ENCODE measurements at places on chromosomes 2 and 18.

GRCh38 chr2:61423714-61424113 is 47.2 kb downstream of the USP34 start:
- no peak for DNase-seq

DNA sequence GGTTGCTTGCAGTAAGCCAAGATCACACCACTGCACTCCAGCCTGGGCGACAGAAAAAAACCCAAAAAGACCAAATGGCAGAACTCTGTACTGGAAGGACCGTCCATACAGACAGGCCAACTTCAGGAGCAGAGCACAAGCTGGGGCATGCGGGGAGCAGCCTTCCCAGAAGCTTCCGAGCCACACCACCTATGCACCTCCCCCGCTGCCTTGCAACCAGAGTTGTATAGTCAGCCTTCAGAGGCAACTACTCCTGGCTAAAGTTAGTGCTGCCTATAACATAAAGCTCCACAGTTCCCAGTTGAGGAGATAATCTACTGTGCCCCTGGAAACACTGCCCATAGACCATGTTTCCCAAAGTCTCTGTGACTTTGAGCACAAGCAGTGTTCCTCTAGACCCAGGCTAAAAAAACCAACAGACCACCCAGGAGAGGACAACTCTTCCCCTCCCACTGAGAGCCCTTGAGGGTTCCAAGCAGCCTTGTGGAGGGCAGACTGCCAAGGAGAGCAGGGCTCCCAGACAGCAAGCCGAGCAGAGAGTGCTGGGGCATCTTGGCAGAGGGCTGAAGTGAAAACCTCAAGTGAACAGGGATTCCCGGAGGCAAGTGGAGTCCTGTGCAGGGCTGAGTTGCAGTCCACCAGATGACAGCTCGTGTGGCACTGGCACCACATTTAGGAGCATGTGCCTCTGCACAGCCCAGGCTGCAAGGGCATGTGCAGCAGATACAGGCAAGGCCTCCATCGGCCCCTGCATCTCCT is 6.8 kb downstream of the SFT2D3 start:
- DNase-seq = no peak

- no peak for DNase-seq
Measured at GRCh38 chr18:22791310-22791610, 141.9 kb upstream of the RBBP8 start.

DNA sequence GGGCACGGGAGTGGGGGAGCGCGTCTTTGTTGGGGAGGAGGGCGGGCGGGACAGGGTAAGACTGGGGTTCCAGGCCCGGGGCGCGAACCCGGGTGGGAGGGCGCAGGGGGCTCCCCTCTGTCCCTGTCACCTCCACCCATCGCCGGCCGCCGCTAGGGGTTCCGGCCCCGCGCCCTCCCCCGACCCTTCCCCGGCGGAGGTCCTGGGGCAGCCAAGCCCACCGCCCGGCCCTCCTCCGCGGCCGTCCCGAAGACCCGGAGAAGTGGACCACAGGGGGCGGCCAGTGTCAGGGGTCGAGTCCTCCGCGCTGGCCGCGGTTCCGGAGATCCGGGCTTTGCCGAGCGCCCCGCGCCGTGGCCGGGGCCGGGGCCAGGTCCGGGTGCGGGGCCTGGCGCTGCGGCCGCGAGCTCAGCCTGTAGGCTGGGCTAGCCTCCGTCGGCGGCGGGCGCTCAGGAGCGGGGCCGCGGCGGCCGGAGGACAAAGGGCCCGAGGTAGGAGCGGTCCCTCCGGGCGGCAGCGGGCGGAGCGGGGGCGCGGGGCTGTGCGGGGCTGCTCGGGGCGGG is 16.6 kb upstream of the E2F6 start:
- DNase-seq = no peak

DNA sequence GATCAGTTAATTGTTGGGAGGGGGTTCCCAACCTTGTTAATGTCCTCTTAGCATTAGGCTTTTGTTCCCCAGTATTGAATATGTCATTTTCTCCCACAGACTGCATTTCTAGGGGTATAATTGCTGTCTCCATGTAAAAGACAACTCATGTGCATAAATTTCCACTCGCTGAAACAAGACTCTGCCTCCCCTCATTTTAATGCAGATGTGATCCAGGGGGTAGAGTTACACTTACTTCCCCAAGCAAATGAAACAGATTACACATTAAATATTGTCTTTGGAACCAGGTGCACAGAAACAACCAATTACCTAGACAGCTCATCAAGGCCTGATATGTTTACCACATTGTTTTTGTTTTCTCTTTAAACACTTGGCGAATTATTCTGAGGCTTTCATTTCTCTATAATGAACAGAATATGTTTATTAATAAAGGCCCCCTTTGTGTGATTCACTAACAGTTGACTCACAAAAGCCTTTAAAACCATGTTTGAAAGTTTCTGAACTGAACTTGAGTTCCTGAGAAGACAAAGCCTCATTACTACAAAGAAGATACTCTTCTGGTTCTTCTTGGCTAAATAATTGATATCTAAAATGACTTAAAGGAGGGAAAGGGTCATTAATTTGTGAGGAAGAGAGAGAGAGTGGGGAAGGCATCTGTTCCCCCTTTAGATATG is 15.0 kb upstream of the ACVR1 start:
- no peak for DNase-seq

DNA sequence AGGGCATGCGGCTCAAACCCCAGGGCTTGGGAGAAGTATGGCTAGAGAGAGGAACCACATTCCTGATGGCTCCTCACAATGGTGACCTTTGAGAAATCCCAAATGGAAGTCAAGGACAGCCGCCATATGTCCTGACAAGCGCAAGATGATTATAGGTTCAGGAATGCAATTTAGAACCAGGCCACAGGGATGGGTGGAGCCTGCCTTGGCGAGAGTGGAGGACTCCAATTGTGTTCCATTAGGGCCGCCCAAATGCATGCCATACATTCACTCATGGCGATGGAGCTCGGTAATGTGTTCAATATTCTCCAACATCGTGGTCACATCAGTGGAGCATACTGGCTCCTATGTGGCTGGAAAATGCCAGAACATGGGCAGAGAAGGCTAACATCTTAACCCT is 662.9 kb upstream of the ID2 start:
- DNase-seq = no peak

DNA sequence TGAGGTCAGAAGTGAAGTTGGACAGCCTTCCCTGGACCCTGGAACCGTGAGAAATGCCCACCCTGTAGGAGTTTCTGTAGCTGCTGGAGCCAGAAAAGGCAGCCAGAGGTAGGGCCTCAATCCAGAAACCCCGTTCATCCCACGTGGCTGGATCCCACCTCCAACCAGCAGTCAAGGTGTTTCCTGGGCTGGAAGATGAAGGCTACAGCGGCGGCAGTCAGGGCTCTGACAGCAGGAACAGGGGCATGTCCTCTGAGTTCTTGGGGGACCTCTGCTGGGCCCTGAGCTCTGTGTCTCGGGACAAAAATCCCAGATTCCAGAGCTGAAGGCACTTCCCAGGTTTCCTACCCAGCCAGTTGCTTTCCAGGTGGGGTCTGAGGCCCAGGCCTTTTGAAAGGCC is 218.2 kb downstream of the KLHL29 start:
- no peak for DNase-seq

DNA sequence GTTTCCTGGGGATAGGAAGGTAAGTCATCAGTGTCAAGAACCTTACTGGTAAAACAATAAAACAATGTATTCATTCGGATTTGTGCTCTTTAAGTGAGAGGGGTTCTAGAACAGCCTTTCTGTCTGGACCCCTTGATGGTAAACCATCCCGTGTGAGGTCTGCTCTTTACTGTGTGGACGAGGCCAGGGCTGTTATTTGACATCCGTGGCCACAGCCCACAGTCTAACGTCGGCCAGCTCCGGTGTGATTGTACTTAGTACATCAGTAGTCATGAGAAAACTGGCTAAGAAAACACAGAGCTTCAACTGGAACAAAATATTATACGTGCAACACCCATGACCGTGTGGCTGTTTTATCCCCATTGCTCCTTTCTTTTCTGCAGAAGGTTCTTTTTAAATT is 62.0 kb downstream of the SLC35F5 start:
- DNase-seq = no peak

DNA sequence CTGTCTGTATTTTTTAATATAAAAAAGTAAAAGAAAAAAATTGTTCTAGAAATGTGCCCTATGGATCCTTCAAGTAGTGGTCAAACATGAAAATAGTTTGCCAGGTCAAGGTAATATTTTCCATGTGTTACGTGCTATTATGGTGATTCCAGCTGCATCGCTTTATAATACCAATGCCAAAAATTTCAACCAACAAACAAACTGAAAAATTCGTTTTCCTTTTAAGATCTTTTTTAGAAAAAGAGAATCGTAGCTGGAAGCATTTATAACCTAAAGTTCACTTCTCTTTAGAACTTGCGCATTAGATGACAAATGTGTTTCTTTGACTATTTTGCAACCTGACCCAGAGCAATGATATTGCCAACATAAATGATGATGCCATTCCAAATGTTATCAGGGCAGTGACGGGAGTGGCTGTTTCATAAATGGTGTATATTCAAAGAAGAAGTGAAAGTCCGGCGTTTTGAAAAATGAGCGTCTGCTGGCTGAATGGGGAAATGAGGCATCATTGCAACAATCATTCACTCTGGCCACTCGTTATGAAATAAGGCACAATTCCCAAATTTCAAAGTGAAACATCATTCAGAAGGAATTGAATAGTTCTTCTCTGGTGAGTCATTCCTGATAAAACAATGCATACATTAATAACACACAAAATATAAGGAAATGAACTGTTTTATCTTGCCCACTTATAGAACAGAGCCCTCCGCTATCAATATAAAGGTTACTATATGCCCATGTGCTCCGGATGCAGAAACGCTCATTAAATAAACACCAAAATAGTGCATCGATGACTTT is 297.4 kb downstream of the TGIF1 start:
- no peak for DNase-seq

DNA sequence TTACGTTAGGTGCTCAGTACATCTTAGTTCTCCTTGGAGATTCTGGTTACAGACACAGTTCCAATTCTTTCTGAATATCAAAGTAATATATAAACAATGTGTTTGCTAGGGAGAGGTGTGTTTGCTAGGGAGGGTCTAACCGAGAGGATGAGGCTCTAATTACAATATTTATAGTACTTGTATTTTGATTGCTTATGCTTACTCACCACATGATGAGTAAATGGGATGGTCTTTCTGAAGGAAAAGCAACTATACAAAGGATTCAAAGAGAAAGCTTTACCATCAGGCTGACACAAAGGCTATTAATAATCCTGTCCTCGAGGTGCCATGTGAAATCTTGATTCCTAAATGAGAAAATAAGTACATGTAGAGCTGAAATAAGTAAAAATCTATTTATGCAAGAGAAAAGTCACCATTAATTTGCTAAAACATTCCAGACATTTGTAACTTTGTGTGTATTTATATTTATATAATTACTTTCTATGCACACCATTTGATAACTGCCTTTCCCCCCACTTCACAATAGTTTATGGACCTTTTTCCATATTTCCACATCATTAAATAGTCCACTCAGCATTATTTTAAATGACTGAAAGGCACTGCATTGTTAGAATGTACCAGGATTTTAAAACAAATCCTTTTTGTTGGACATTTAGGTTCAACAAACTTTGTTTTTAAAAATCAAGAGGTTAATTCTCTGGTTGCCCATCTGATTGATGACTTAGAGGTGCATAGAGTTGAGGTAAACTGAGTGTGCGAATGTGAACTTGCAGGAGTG is 94.5 kb upstream of the FN1 start:
- no peak for DNase-seq

GRCh38 chr2:96157649-96158553 is 12.7 kb upstream of the DUSP2 start:
- peak; percentile 66 for DNase-seq

DNA sequence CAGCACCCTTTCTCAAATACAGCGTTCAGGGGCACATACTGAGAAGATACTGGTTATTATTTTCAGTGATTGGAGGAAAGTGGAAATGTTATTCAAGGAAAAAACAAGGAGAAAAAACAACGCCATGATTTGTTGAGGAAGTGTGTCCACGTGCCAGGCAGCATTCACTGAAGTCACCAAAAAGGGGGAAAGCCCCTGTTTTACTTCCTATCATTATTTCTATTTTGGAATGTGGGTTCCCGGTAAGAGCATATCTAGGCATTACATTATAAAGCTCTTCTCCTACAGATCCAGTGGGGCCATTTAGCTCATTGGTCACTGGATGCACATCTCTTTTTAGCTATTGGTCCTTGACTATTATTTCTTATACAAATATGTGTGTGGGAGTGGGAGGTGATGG is 518.7 kb downstream of the TXNL1 start:
- DNase-seq = no peak

DNA sequence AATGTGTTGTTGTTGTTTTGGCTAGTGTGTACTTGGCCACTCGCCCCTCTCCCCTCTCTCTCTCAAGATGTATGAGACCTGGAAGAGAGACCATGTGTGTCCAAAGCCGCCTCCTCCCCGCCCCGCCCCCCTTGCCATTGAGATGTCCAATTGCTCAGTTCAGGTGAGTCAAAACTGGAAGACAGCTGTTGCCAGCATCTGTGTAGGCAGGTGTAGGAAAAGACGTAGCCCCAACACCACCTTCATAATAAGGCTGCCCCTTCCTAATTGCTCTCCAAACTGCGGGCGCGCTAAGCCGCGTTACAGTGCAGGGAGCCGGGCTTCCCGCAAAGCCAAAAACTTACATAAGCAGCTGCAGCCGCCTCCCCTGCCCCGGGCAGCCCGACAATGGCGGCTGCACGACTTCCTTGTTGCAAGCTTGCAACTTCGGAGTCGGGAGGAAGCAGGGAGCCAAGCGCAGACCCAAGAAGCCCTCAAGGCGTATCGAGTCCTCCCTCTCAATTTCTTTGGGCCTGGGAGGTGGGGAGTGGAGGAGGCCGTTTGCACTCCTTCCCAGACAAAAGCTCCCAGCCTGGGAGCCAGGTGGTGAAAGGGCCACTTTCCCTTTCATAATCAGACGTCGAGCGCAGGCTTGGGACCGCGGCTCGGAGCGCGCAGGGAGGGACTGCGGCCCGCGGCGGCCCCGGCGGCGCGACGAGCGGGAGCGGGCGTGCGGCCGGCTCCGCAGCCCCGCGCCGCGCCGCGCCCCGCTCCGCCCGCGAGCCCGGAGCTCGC is 882 bp downstream of the ZBTB14 start:
- DNase-seq = peak; percentile 37

- DNase-seq = no peak
Measured at GRCh38 chr2:157334797-157335196, 9.2 kb upstream of the ERMN start.

DNA sequence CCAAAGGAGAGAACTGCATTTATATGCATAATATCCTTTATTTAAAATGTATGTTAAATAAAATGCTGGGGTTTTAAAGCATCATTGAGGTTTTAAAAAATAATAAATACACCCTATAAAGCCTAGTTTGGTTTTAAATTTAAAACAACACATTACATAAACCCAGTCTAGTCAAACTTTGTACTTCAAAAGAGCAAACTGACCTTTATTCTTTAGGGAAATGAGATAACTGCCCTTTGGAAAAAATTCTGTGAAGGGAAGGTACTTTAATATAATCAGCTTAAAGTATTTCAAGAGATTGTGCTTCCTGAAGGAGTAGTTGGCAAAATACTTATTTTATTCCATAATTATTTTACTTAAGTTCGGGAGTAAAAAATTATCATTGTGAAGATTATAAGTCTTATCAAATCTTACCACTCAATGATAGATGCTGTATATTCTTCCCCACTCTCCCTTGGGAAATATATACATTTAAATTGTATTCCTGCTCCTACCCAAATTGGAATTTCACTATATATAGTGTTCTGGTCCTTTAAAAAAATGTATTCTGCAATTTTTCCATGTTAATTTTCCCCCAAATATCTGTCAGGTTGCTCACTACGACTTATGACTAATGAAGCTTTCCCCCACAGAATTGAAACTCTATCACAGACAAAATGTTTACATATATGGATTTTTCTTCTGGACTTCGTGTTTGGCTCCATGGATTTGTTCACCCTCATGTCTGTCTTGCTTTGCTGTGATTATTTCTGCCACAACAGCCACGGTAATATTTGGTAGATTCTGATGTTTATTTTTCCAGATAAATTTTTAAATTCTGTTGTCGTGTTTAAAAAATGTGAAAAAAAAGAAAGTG is 42.1 kb downstream of the ZC3H6 start:
- DNase-seq = no peak

All from stimulated activated CD4-positive, alpha-beta T cell treated with anti-CD3 and anti-CD28 coated beads, TNF-alpha, amount 100 ng/mL, for 1 hour (primary cell).